ENCODE measurements at places on chromosomes 1 and 21. TPM values are rescaled to one million over a fixed set of nuclear protein-coding genes. Genes with fewer than 3 reads are reported as not detected.

GRCh38 chr1:1777950-1778662 is at the start of gene NADK:
TSS of gene NADK (minus strand) at chr1:1778470. CDS start at chr1:1765406, 13,064 bp downstream.
- peak within 1 kb of the TSS; percentile 82 for H3K4me3 ChIP-seq
- peaks cover 62% of the 10 kb centered on the region for H3K4me1 ChIP-seq

- H3K4me3 ChIP-seq: no peak overlapping the region
- no peaks in the 10 kb centered on the region for H3K36me3 ChIP-seq
- no peaks in the 10 kb centered on the region for H3K27me3 ChIP-seq
- no peak overlapping the region for H3K27ac ChIP-seq
- H3K4me1 ChIP-seq: no peaks in the 10 kb centered on the region
Observed at GRCh38 chr1:115677182-115677555, 35.4 kb downstream of the VANGL1 start.

RGS21 gene
- total RNA-seq: not detected

DNA sequence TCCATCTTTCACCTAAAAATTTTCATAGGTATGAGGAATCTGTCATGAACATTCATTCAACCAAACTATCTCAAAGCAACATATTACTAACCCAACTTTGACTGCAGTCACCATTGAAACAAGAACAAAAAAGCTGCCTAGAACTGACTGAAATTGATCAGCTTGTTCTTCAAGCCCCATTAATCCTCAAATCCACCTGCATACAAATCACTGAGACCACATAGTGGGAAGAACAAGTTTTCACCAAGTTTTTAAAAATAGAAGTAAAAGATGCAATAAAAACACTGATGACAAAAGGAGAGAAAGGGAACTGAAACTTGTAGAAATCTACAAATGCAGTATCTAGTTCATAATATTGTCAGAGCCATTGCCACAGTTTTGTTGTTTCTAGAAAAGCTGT is 6.1 kb downstream of the SORT1 start:
- H3K27ac ChIP-seq: no peak overlapping the region
- peaks cover 41% of the 10 kb centered on the region for H3K27me3 ChIP-seq
- peaks cover 7% of the 10 kb centered on the region for H3K4me1 ChIP-seq
- DNase-seq: no peak

GOLPH3L gene
- total RNA-seq: 26.1 TPM

BATF3 gene
- total RNA-seq: 314 TPM

DNA sequence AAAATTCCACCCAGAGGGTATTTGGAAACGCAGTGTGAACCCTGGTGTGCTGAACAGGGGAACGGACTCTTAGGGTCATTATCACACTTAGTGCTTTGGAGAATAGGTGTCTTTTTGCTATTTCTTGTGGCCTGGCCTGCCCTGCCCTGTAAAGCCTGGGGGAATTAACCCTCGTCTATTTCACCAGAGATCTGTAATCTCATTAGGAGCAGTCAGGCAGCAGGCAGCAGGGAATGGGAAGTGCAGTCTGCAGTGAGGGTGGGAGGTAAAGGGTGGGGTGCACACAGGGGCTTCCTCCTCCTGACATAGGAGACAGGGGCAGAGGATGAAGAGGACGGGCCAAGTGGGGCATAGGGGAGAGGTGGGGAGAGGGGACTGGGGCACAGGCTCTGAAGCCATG is 1.1 kb upstream of the SLC1A7 start:
- no peaks in the 10 kb centered on the region for H3K27me3 ChIP-seq
- H3K4me1 ChIP-seq: no peaks in the 10 kb centered on the region
- no peak overlapping the region for H3K27ac ChIP-seq
- H3K4me3 ChIP-seq: no peak overlapping the region
- no peak for DNase-seq

AMY2A gene
- not detected for total RNA-seq
